ENCODE measurements at places on chromosomes 7 and 10.

DNA sequence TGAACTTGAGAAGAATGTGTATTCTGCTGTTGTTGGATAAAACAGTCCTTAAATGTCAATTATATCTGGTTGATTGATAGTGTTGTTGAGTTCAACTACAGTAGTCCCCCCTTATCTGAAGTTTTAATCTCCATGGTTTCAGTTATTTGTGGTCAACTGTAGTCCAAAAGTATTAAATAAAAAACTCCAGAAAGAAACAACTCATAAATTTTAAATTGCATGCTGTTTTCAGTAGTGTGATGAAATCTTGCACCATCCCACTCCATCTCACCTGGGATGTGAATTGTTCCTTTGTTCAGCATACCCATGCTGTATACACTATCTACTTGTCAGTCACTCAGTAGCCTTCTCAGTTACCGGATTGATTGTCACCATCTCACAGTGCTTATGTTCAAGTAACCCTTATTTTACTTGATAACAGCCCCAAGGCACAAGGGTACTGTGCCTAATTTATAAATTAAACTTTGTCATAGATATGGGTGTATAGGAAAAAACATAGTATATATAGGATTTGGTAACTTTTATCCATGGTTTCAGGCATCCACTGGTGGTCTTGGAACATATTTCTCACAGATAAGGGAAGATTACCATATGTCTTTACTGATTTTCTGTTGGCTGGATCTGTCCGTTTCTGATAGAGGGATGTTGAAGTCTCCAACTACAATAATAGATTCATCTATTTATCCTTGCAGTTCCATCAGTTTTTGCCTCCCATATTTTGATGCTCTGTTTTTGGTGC lies 57.1 kb downstream of the AOAH start:
- no peak for DNase-seq

DNA sequence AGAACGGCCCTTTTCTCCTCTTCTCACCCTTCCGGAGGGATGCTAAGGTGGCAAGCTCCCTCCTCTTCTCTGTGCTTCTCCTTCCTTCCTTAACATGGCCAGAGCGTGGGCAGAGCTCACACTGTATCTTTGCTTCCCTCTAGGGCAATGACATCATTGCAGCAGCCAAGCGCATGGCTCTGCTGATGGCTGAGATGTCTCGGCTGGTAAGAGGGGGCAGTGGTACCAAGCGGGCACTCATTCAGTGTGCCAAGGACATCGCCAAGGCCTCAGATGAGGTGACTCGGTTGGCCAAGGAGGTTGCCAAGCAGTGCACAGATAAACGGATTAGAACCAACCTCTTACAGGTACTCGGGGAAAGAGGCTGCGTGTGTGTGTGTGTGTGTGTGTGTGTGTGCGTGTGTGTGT lies 36.6 kb downstream of the AP3M1 start:
- DNase-seq, result no peak

DNA sequence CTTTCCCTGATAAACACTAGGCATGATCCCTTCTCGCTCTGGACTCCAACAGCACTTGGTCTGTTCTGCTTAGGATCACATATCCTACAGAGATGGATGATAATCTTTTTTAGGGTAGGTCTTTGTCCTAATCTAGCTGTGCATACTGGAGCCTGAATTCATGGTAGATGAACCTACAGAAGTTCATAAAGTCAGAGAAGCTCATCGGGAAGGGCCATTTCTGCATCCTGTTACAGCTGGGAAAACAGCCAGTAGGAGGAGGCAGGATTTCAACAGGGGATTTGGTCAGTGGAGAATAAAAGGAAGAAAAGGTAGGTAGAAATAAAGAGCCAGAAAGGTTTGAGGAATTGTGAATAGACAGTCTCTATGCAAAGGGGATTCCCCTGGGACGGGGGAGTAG lies 101.4 kb downstream of the ANK3 start:
- DNase-seq, result no peak

DNA sequence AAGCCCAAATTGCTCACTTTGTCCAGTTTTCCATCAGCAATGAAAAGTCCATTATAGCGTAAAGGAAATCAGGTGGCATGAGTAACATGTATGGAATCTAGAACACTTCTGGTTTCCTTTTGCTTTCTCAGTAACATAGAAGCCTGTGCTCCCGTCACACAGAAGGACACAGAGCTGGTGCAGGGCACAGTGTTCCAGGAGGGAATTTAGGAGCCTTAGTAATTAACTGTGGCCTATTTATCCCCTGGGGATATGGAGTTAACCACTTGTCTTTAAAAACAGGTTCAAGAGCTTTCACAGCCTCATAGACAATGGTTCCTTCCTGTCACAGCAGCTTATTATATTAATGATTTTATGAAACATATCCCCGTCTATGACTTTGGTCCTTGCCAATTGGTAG lies 189.9 kb downstream of the NEBL start:
- DNase-seq, result no peak

DNA sequence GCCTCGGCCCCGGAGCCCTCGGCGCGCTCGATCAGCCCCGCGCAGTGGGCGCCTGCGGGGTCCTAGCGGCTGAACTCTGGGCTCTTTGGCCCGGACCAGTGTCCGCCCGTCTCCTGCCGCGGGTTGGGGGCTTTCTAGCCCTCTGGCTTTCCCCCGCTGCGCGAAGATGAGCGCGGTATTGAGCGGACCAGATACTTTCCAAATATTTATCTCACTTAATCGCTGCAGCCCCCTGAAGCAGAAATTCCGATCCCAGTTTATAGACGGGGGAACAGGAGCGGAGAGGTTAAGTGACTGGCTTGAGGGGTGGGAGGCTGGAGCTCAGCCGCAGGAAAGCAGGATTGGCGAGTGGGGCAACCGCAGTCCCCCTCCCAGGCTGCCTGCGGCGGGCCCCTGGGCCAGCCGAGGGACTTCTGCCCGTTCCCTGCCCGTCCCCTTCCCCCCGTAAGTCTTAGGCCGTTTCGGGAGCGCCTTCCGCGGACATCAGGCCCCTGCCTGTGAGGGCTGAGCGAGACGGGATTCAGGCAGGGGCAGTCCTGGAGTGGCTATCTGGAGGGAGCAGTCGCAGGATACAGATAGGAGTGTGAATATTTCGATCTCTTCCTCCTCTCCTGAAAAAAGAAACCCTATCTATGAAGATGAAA lies 565 bp downstream of the STRIP2 start:
- no peak for DNase-seq

DNA sequence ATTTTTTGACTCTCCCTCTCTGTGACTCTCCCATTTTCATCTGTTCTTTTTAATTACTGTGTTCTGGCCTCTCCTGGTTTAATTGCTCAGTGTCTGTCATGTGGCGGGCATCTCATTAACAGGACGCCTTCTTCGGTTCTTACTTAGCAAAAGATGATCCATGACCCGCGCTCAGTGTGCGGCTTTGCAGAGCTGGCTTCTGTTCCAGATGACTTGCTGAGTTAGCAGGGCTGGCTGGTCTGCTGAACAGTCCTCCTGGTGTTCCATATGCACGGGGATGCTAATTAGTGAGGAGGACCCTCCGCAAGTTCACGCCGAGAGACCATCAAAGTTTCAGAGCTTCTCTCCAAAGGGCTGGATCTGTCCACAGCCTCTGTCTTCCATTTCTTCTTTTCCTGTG lies 258.6 kb upstream of the MKI67 start:
- DNase-seq, result no peak

DNA sequence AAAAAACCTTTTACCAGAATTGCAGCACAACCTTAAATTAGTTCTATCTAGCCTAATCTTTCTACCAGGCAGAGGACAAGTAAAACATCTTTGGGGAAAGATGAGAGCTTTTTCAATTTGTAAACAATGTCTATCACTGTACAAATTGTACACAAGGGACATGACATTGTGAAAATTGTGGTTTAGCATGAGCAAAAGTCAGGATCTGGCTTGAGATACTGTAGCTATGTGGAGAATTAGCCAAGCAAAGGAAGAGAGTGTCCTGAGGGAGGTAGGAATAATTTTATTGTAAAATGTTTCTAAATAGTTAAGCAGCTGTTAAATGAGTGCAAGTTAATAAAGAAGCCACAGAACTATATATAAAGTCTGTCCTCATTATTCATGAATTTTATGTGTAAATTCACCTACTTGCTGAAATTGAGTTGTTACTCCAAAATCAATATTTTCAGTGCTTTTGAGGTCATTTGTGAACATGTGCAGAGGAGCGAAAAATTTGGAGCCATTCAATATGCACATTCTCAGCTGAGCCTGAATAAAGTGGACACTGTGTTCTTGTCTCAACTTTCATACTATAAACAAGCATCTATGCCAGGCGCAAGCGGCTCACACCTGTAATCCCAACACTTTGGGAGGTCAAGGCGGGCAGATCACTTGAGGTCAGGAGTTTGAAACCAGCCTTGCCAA lies 42.8 kb upstream of the POM121L12 start:
- no peak for DNase-seq

- no peak for DNase-seq
Observed at GRCh38 chr7:128163473-128163872, 77.6 kb upstream of the LEP start.

- DNase-seq, result no peak
Observed at GRCh38 chr10:37976880-37977203, 395 bp upstream of the ZNF25 start.

GRCh38 chr10:33248638-33249037 lies 85.8 kb downstream of the NRP1 start:
- DNase-seq, result no peak

DNA sequence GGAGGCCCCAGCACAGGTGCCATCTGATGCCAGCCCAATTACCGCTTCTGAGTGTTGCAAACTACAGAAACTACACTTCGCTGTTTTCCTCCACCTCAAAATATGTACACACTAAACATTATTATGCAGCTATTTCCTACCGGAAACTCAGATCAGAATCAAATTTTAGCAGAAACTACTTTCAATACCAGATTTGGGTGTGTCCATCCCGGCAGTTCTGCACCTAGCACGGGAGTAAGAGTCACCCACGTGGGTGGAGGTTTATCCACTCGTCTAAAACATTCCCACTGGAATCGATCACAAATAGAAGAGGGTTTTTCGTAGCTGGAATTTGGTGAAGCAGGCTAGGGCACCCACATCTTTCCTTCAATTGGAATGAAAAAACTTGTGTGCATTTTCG lies 214.4 kb upstream of the PRKCQ start:
- no peak for DNase-seq

DNA sequence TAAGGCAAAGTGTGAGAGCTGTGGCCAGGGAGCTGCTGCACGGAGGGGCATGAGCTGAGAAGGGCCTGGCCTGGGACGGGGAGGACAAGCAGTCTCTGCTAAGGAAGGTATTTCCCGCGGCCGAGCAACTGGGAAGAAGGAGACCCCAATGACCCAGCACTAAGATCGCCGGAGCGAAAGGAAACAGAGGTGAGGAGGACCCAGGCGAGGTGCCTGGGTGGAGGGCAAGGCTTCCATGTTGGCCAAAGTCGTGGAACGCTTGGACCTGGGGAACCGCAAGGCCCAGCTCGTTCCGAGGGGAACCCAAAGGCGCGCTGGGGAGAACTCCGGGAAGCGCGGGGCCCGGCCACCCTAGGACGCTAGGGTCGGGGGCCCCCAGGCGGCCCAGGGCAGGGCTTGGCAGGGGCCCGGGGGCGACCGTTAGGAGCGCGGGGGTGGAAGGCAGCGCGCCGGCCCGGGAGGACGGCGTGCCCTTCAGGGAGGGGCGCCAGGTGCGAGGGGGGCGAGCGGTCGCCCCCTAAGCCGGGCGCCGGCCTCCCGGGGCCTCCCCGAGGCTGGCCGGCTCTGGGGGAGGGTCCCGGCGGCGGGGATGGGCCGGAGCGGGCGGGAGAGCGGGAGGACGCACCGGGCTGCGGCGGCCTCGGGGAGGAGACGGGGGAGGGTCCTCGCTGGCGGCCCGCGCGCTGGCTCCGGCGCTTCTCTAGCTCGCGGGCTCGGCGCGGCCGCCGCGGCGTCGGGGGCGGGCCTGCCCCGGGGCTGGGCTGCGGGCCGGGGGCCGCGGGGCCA lies 545 bp downstream of the GIGYF1 start:
- no peak for DNase-seq

GRCh38 chr7:1348096-1348822 lies 111.0 kb downstream of the MICALL2 start:
- no peak for DNase-seq

DNA sequence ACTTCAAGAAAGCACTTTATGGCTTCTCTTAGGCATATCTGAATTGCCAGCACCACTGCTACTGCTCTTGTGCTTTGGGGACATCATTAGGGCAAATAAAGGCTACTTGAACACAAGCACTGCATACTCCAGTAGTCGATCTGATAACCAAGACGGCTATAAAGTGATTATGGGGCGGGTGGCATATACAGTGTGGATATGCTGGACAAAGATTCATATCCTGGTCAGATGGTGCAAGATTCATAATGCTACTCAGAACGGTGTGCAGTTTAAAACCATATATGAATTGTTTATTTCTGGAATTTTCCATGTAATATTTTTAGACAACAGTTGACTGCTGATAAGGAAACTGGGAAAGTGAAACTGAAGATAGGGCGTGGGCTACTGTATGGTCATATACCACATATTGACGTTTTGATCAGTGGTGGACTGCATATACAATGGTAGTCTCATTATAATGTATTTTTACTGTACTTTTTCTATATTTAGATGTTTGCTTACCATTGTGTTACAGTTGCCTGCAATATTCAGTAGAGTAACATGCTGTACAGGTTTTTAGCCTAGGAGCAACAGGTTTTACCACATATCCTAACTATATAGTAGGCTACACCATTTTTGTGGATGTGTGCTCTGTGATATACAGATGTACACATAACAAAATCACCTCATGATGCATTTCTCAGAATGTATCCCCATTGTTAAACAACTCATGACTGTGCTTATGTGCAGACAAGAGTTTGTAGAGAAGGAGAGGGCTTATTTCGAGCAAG lies 15.2 kb downstream of the ANLN start:
- no peak for DNase-seq

GRCh38 chr10:81728692-81729091 lies 146.3 kb upstream of the NRG3 start:
- DNase-seq, result no peak

- DNase-seq, result no peak
Observed at GRCh38 chr7:111658546-111658945, 96.3 kb upstream of the IMMP2L start.

GRCh38 chr7:122691569-122692235 lies 7.2 kb downstream of the RNF133 start:
- DNase-seq, result no peak

GRCh38 chr10:33335801-33336581 lies 1.5 kb upstream of the NRP1 start:
- DNase-seq, result peak; percentile 35

- DNase-seq, result no peak
Observed at GRCh38 chr10:1414893-1415292, 322.4 kb downstream of the ADARB2 start.

- DNase-seq, result no peak
Observed at GRCh38 chr7:29565224-29565630, 1.6 kb downstream of the PRR15 start.

GRCh38 chr7:22860784-22861482 lies 38.3 kb upstream of the TOMM7 start:
- no peak for DNase-seq
